Lower leg skin (tissue), 4 donors: ENCODE measurements at places on chromosomes 2 and 18.

- DNase-seq = no peak
Measured at GRCh38 chr2:205787761-205788160, 105.5 kb downstream of the NRP2 start.

DNA sequence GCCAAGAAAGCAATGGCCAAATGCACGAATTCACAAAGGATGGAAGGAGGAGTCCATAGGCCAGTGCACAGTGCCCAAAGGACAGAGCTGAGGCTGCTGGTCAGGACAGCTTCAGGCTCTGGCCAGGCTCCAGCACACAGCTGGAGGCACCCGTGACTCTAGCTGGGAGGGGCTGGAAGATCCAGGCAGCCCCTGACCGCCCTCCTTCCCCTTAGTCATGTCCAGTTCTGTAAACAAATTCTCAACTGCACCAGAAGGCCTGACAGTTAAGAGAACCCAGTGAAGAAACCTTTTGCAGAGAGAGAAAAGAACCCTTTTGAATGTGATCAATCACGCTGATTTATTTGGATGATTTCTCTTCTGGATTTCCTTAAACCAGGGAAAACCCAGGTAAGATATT, 7.7 kb upstream of the YWHAQ start:
- DNase-seq = peak; percentile 95

GRCh38 chr2:240135706-240136012, 446 bp downstream of the COPS9 start:
- DNase-seq = no peak

- no peak for DNase-seq
Measured at GRCh38 chr2:86064006-86064405, 41.7 kb downstream of the POLR1A start.

GRCh38 chr2:179768765-179769164, 92.6 kb downstream of the ZNF385B start:
- no peak for DNase-seq

- DNase-seq = no peak
Measured at GRCh38 chr2:15986068-15986560, 45.8 kb downstream of the MYCN start.

- DNase-seq = no peak
Measured at GRCh38 chr2:79750321-79750720, 237.5 kb downstream of the CTNNA2 start.

DNA sequence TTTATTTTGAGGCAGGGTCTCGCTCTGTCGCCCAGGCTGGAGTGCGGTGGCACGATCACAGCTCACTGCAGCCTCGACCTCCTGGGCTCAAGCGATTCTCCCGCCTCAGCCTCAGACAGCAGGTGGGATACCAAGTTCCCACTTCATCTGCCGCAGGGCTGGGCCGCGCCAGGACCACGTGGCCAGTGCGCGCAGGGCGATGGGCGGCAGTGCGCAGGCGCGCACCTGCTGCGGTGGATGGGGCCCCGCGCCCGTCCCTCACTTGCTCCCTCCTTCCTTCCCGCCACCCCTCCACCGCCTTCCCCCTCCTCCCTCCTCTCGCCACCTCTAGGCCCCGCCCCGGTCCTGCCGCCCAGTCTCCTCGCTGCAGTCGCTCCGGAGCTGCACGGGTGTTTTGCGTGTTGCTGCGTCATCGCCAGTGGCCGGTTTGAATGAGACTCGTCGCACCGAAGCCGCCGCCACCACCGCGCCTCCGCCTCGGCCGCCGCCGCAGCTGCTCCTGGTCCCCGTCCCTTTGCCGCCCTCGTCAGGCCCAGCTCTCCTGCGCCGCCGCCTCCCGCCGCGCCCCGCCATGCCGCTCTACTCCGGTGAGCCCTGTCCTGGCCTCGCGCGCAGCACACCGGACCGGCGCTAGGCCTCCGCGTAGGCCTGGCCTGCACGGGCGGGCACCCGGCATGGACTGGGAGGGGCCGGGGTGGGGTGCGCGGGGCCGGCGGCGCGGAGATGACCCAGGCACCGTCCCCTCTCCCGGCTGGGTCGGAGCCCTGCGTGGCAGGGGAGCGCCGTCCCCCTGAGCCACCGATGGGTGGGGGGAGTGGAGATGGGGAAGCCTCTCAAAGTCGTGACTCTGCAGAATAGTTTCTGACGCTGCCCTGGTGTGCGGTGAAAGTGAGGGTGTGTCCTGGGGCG, at the start of gene USP14:
TSS of gene USP14 (plus strand) at position 430 of the 909 bp plus-strand sequence. CDS start at position 572, 142 bp downstream.
- peak; percentile 99 for DNase-seq

- no peak for DNase-seq
Measured at GRCh38 chr2:62116983-62117382, 78.9 kb upstream of the B3GNT2 start.

- no peak for DNase-seq
Measured at GRCh38 chr2:52613064-52613463, 1154.5 kb upstream of the CHAC2 start.

GRCh38 chr2:241858206-241859016, at the start of gene PDCD1:
Gene PDCD1 (minus strand): TSS chr2:241858894. CDS start chr2:241858838, 56 bp downstream.
- no peak for DNase-seq

- DNase-seq = no peak
Measured at GRCh38 chr18:48623468-48624235, 84.8 kb downstream of the CTIF start.

DNA sequence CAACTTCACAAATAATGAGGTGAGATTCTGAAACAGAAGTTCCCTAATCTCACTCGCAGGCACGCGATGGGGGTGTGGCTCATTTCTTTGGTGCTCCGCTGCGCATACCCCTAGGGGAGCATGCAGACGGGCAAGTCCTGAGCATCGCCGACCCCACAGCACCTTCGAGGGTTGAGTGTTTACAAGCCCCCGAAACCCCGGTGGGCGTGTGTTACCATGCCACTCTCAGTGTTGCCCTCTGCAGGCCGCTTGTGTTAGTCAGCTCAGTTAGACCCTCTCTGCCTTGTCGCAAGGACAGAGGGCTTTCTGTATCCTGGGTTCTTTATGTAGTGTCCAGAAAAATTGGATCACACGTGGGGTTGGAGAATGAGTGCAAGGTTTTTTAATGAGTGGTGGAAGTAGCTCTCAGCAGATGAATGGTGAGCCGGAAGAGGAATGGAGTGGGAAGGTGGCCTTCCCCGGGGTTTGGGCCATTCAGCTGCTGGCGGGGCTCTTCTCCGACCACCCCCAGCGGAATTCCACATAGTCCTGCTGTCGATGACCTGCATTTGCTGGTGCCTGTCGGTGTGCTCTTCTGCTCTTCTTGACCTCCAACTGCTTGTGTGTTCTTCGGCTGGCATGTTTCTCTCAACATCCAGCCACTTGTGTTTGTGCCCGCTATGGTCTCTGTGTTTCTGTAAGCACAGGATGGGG, 191.3 kb downstream of the RPRM start:
- DNase-seq = no peak

DNA sequence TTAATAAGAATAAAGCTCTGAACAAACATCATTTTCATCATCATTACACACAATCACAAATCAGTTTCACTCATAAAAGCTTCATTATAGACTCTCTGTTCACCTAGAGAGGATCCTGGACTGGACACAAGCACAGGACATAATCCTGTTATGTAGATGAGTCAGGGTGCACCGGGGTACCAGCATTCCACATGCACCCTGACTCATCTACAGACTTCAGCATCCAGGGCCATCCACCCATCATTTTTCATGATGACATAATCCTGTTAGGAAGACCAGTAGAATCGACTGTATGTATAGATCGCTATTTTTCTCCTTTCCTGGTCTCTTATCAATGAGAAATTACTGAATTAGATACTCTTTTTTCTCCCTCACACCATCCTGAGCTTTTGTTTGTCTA, 73.7 kb upstream of the PIK3C3 start:
- no peak for DNase-seq

DNA sequence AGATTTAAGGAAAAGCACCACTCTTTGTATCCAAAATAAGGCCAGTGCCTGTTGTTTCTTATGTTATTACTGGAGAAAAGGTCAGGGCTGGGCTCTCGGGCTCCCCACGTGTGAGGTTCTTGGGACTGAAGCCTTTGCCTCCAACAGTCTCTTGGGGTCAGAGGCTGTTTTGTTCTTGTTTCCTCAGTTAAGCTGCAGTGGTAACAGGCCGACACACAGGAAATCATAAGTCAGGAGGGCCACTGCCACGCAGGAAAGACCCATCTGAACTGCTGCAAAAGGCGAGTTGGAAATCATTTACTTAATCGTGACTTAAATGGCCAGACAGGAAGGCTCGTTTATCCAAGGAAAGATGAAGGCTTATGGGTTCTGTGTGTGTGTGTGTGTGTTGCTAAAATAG, 30.3 kb upstream of the IL37 start:
- no peak for DNase-seq

DNA sequence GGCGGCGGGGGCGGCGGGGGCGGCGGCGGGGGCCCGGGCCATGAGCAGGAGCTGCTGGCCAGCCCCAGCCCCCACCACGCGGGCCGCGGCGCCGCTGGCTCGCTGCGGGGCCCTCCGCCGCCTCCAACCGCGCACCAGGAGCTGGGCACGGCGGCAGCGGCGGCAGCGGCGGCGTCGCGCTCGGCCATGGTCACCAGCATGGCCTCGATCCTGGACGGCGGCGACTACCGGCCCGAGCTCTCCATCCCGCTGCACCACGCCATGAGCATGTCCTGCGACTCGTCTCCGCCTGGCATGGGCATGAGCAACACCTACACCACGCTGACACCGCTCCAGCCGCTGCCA, 644 bp downstream of the ONECUT2 start:
- DNase-seq = no peak

DNA sequence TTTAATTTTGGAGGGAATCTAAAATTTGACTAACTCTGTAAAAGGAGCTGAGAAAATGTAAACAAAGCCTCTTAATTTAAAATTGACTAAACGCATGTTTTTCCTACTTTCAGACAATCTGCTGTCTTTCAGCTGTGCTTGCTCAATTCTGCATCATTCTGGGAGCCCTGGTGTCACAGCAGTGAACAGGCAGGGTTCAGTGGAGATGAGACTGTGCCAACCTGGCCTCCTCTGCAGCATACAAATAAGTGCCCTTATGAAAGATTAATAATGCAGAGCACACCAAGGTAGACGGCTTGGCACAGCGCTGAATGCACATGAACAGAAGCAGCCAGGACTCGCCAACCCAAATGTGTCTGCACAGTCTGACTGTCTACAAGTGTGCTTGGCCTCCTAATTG, 222.0 kb upstream of the CHAC2 start:
- no peak for DNase-seq

- no peak for DNase-seq
Measured at GRCh38 chr2:205712508-205712907, 30.2 kb downstream of the NRP2 start.

DNA sequence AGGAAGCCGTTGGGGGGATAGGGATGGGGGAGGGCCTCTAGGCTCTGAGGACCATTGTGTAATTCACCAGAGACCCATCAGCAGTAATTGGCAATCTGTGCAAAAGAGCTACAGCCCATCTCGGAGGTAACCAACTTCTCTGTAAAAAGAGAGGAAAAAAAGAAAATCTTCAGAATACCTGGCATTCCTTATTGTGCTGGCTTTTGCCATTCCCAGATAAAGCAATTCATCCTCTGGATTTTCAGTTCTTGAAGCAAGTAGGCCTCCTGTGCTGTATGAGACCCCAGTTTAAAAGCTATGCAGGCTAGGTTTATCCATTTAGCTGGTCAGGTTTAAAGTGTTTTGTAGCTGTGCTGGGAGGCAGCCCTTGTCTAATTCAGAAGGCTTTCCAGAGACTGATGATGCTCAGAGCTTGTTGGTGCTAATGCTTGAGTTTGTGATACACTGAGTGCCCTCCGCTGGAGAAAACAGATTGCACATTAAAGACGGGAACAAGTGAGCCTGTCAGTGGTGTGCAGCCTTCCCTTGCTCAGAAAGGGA, at the start of gene LRRTM4:
TSS of gene LRRTM4 (minus strand) at position 446 of the 540 bp plus-strand sequence.
- no peak for DNase-seq

- DNase-seq = no peak
Measured at GRCh38 chr2:49940626-49941025, 786.3 kb upstream of the FSHR start.

GRCh38 chr18:46632401-46633071, 24.5 kb downstream of the LOXHD1 start:
- no peak for DNase-seq

- DNase-seq = no peak
Measured at GRCh38 chr2:196404276-196404675, 232.9 kb upstream of the STK17B start.

GRCh38 chr2:54772110-54772509, 48.6 kb downstream of the EML6 start:
- no peak for DNase-seq

GRCh38 chr2:180015951-180016709, 9.0 kb upstream of the CWC22 start:
- no peak for DNase-seq

DNA sequence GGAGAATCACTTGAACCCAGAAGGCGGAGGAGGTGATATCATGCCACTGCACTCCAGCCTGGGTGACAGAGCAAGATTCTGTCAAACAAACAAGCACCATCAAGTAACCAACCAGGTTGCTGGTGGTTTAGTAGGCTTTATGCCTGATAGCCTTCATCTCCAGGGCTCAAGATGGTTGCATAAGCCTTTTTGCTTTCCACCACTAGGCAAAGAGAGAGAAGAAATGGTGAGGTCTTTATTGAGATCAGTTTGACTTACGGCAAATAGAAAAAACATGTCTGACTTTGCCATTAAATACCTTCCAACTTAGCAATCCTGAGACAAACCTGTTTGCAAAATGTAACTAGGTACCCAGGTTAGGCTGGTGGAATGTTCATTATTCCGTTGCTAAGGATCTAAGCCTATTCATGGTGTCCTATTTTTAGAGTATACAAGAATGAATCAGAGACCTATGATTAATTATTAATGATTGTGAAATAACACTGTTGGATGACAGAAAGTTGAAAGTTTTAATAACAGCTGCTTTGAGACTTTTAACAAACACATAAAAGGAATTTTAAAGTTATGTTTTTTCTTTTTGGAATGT, 53.5 kb upstream of the SLC38A11 start:
- no peak for DNase-seq

DNA sequence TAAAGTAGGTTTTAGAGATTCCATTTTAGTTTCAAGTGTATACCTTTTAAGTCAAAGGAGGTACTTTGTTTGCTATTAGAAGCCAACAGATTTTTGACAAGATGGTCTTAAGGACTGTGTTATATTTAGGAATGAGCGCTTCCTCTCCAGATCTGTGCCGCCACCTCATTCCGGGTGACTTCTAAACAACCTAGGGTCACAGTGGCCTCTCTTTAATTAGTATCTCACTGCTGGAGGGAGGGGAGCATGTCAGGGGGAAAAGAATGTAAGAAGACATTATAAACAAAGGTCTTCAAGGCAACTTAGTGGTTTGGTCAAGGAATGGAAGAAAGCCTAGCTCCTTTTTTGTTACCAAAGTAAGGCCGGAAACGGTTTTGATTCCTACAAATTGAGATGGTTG, 67.0 kb downstream of the RBMS1 start:
- no peak for DNase-seq
